Dermis blood vessel endothelial cell (primary cell): ENCODE measurements at places on chromosomes 3 and 15.

- DNase-seq: no peak
Measured at GRCh38 chr15:67556976-67557570, 14.6 kb downstream of the MAP2K5 start.

DNA sequence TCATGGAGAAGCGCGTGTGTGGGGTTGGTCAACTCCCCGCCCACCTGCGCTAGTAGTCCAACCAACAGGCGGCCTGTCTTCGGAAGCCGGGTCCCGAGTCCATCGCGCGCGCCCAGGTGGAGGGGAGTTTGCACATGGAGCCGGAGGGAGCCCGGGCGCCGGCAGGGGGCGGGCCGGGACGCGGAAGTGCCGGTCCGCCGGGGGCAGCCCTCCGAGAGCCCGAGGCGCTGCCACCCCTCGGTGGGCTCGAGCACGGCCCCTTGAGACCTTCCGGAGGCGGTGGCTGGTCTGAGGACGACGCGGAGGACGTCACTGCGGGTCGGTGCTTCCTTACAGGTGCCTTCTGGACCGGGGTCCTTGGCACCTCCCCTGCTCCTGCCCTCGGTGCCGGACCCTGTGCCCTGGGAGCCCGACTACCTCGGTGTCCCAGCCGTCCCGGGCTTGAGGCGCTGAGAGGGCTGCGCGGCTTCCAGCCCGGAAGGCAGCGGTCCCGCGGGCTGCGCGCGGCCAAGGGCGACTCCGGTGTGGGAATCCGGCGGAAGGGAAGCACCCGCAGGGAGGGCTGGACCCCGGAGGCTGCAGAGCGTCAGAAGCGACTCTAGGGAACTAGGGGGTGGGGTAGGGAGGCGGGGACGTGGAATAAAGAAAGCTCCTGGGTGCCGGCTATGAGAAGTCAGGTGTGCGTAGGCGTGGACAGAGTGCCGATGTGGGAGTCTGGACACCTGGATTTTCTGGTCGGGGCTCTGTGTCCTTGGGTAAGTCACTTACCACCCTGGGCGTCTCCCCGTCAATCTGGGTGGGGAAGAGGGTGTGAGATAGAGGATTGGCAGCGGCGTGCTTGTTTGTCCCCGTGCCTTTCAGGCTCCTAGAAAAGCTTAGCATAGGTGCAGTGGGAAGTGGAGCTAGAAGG, 212.3 kb downstream of the FGF12 start:
- DNase-seq: no peak

DNA sequence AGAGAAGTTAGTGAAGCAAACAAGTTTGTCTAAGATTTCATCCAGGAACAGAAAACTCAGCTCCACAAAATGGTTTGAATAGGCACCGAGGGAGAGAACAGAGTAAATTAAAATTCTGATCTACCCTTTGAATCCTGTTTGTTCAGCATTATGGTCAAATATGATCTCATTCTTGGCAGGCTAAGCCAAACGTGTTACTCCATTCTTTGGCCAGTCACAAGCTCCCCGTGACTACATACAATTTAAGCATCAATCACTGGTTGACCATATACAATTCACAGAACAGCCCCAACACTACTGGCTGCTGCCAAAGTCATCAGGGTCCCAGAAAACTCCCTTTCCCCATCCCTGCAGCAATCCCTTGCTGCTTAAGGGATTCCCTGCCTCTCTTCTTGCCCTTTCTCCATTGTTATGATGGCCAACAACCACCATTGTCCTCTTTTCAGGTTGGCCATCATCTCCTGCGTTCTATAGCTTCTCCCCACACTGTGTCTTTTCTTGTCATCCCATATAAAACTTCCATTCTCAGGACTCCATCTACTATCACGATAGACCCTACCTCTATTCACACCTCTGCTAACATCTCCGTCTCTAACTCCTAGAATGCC, 46.3 kb downstream of the GOLIM4 start:
- peak; percentile 46 for DNase-seq

- no peak for DNase-seq
Measured at GRCh38 chr3:69499899-69500421, 114.1 kb upstream of the FRMD4B start.

- peak; percentile 50 for DNase-seq
Measured at GRCh38 chr3:153290268-153291015, 128.4 kb downstream of the RAP2B start.

- DNase-seq: no peak
Measured at GRCh38 chr3:117193390-117193789, 483.8 kb downstream of the TUSC7 start.

DNA sequence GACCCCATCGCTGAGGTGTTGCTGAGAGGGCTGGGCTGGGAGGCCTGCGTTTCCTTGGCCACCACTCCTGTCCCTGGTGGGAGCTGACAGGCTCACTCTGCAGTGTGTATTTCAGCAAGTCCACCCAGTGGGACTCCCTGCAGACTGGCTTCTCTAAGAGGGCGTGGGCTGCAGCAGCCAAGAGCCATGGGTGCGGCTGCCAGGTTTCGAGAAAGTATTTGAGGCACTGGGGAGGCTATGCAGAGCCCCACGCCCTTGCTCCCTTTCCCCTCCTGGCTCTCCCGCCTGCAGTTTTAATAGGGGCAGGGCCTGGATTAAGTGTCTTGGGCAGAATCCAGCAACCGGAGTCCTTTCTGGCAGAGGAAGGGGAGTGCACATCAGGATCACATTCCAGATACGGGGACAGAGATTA, 242.1 kb downstream of the THSD4 start:
- DNase-seq: no peak

DNA sequence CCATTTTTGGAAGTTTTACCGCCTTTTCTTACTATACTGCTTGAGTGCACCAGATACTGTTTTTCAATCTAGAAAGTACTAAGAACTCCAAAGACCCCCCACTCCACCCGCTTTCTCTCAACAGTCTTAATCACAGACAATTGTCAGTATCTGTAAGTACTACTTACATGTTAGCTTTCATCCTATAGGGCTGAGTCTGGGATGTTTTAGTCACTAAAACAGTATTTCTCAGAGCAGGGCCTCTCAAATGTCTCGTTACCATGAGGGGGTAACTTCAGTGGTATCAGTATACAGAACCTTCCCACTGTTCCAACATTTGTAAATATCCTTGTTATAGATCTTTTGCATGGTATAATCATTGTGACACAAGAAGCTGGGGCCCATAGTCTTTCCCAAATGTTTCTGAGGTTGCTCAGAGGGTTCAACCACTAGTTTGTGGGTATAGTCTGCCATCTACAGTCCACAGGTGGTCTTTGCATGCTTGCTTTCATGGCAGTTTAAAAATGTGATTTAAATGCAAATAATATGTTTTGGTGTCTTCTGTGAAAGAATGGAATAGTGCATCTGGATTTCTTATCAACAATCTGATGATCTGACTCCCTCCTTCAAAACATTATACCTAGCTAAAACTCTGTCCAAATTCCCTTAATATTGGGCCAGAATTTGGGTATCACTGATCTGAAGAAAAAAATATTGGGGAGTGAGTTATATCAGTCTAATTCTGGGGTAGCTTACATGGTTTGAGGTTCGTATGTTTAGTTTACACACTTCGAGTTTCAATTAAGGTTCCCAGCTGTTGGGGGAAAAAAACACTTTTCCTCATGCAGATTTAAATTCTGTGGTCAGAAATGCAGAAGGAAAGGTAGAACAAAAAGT, 18.0 kb upstream of the DNAJC13 start:
- peak; percentile 77 for DNase-seq

- no peak for DNase-seq
Measured at GRCh38 chr3:190070622-190071347, 49.9 kb downstream of the P3H2 start.

GRCh38 chr15:87816811-87817210, 439.7 kb downstream of the NTRK3 start:
- no peak for DNase-seq

DNA sequence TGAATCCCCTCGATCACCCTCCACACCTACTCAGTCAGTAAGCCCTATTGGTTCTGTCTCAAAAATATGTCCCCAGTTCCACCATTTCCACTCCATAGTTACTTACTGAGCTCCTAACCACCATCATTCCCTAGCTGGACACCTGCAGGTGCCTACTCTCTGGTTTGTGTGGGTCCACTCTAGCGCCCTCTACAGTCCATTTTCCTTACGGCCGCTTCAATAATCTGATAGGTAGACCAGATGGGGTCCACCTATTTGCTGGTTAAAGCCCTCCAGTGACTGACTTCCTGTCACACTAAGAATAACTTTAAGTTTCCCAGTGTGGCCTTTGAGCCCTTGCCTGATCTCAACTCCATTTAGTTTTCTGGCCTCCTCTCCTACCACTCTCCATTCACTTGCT, 5.0 kb downstream of the GXYLT2 start:
- peak; percentile 15 for DNase-seq
